COR-L47 (cell line): ENCODE measurements at places on chromosomes 13 and 19.
A peak's percentile ranks its signal among the peaks of the same experiment; 100 is the strongest.

GRCh38 chr13:90557626-90558025, 789.9 kb upstream of the MIR17HG start:
- DNase-seq = no peak

DNA sequence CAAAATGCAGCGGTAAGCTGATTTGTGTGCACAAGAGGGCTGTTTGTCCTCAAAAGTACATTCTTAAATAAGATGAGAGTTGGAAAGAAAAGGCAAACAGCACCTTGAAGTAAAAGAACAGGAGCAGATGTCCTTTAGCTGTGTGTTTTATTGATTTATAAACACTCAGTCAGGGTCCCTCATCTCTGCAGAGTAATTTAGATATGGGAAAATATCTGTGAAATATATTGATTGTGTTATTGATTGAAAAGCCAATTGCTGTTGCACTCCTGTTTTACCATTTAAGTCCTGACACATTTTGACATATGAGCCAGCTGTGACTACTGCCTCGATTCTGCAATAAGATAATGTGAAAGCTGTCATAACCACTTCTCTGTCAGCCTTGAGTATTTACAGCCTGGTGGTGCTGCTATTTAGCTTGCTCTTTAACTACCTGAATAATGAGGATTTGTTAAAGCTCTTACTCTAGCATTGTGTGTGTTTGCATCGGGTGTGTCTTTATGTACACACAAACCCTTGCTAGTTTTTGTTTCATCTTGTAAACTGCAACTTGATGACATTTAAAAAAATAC, 550.1 kb downstream of the DACH1 start:
- DNase-seq = peak; percentile 39

GRCh38 chr13:32262165-32262564, 53.0 kb downstream of the ZAR1L start:
- DNase-seq = no peak

- DNase-seq = no peak
Measured at GRCh38 chr19:6521718-6522646, 8.8 kb upstream of the TNFSF9 start.

GRCh38 chr13:23593148-23593547, 22.9 kb downstream of the TNFRSF19 start:
- no peak for DNase-seq

DNA sequence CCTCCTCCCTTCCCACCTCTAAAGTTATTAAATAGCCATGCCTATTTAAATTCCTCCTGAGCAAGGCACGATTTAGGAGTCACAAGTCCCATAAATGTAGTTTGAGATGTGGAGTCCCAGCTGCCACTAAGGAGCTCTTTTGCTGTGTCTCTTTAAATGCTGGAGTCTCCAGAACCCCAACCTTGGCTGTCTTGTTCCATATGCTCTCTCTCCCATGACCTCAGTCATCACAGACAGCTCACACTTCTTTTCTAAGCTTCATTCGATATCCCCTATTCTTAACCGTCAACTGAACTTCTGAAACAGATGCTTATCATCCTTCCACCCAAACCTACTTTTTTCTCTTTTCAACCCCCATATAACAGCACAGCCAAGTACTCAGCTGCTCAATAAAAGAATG, 197.1 kb downstream of the VWA8 start:
- no peak for DNase-seq

DNA sequence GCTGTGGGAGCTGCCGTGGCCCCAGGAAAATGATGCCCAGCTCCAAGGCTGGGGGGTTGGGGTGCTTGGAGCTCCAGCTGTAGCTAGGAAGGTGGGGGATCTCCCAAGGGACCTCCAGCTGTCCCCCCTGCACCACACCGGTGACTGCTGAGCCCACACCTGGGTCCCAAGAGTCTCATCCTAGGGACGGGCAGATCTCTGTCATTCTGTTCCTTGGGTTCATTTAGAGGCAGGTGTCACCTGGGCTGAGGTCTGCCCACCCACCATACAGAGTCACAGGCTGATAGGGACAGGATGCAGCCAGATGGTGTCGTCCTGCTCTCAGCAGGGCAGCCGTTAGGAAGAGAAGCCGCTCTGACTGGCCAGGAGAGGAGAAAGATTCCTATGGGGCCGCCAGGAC, 5.3 kb downstream of the F2RL3 start:
- DNase-seq = no peak

- DNase-seq = no peak
Measured at GRCh38 chr19:35349614-35350521, 2.2 kb downstream of the FFAR1 start.

GRCh38 chr19:47106821-47107201, 6.8 kb downstream of the ZC3H4 start:
- DNase-seq = no peak

DNA sequence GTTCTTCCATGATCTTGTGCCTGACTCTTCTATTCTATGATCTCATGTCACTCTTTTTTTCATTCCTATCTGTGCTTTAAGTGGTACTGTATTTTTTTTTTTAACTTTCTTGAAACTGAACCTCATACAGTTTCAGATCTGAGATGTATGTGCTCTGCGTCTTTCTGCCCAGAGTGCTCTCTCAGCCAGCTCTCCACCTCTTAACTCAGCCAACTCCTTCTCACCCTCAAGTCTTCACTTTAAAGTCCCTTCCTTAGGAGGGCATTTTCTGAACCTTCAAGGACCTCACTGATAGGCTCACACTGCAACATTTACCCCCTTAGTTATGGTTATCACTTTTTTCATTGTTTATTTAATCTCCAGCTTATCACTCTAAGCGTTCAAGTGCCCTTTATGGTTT, 158.7 kb downstream of the IRS2 start:
- DNase-seq = no peak

DNA sequence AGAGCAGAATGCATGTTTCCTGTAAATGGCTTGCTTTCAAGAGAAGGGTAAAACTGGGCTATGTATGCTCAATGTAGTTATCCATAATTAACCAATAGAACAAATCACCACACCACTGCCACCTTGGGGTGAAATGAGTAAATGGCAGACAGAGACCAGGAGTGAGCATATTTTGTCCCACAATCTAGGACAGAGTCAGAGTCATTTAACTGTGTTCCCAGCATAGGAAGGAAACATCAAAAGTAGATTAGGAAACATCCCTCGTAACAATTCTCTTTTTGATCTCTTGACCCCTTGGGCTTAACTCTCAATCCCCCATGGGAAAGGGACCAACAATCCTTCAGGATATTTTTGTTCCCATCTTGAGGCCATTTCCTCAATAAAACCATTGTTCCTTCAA, 224.8 kb downstream of the NHLRC3 start:
- peak; percentile 64 for DNase-seq

GRCh38 chr13:48232420-48233045, 473 bp upstream of the ITM2B start:
- peak; percentile 15 for DNase-seq

- no peak for DNase-seq
Measured at GRCh38 chr13:48573213-48574007, 40.5 kb upstream of the RCBTB2 start.

- no peak for DNase-seq
Measured at GRCh38 chr13:110421696-110422385, 114.8 kb downstream of the COL4A2 start.

DNA sequence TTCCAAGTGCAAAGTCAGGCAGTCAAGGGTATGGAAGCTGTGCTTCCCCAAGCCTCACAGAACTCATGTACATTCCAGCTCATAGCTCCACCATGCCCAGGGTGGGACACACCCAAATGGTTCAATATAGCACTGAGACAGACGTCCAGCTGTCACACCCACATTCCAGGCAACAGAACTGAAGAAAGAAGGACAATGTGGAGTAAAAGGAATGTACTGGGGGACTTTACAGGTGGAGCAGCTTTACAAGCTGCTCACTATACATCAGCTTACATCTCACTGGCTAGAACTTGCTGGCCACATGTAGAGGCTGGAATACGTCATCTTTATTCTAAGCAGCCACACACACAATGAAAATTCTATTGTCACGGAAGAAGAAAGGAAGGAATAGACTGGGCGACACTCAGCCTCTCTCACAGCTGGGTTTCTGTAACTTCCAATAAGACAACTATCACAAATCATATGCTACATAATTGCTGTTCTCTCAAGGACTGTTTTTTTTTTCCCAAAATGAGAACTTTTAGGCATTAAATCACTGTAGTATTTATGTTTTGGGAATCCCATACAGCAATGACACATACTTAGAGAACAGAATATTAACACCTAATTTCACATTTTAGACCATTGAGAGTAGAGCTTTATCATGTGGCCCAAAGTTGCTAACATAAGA, 86.1 kb downstream of the KLF12 start:
- no peak for DNase-seq

- no peak for DNase-seq
Measured at GRCh38 chr13:85700906-85701305, 98.3 kb downstream of the SLITRK6 start.

- DNase-seq = no peak
Measured at GRCh38 chr19:35119578-35120155, 4.0 kb downstream of the FXYD3 start.

GRCh38 chr19:55913643-55914268, 18.4 kb downstream of the NLRP13 start:
- no peak for DNase-seq
